ENCODE measurements at places on chromosomes 1 and 21. TPM values are rescaled to one million over a fixed set of nuclear protein-coding genes. Genes with fewer than 3 reads are reported as not detected.

C8B gene
- total RNA-seq = not detected

- DNase-seq = no peak
Measured at GRCh38 chr1:222813866-222814535, 838 bp upstream of the DISP1 start.

GRCh38 chr21:31886915-31887314 is 14.1 kb downstream of the HUNK start:
- DNase-seq = peak; percentile 73

TAS1R3 gene
- total RNA-seq = 0.19 TPM

DNA sequence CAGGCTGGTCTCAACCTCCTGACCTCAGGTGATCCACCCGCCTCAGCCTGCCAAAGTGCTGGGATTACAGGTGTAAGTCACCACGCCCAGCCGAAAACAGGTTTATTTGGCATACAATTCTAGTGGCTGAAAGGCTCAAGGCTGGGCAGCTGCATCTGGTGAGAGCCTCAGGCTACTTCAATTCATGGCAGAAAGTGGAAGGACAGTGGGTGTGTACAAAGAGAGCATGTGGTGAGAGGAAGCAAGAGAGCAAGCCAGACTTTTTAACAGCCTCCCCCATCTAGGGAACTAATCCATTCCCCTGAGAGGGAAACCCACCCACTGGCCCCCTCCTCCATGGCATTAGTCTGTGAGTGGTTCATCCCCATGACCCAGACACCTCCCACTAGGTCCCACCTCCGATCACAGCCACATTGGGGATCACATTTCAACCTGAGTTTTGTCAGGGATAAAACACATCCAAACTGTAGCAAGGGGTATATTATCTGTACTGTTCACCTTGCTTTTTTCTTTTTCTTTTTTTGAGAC is 9.5 kb downstream of the BMP8A start:
- DNase-seq = no peak

CRYBG2 gene
- 0.06 TPM for total RNA-seq

DNA sequence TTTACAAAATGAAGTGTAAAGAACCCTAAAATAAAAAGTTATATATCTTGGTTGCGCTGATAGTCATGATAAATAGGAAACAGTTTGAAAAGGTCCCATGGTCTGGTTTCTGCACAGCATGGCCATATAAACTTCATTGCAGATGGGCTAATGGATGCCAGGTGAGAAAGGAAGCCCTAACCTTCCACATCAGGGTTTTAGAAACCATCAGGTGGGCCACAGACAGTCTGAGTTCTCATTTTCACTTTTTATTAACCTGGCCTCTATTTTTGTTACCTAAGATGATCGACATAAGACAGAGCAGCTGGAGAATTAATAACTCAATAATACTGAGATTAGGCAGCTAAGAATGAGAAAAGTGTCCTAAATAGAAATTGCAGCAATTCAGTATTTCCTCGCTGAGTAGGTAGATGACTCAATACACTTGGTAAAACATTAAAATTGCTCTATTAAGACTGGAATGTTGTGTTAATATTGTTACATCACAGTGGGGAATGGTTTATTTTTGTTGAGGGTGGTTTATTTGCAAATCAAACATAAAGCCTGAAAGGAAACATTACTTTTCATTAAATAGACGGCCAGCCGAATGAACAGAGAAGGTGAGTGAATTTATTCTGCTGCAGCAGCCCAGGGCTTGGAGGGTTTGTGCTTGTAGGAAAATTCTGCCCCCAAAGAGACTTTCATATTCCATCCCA is 21.1 kb downstream of the C1orf21 start:
- no peak for DNase-seq

- no peak for DNase-seq
Measured at GRCh38 chr1:21546122-21546825, 37.1 kb downstream of the ALPL start.

GRCh38 chr1:5381491-5381890 is 610.7 kb downstream of the NPHP4 start:
- DNase-seq = no peak

- no peak for DNase-seq
Measured at GRCh38 chr1:27383039-27383605, at the start of gene CD164L2. Gene CD164L2, minus strand, starts transcription at chr1:27383333. Its CDS starts 94 bp downstream, at chr1:27383239.

RLF gene
- 13.1 TPM for total RNA-seq

DNA sequence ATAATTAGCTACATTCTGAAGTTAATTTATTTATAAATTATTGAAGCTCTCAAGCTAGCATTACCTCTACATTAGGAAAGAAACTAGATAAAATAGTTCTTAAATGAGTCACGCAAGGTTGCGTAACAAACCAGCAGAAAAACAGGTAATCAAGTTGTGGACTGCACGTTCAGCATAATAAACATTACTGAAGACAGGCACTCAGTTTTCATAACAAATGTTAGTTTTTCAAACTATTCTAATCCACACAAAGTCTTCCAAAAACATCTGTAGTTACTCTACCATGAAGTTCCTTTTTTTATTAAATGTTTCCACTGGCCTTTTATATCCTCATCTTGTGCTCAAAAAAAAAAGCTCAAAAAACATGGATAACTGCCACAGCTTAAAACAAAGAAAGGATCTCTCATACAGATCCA is 1.3 kb downstream of the TOR1AIP2 start:
- DNase-seq = no peak

GRCh38 chr1:228304766-228305395 is 97.0 kb downstream of the OBSCN start:
- no peak for DNase-seq

GRCh38 chr1:198253668-198254067 is 96.9 kb downstream of the NEK7 start:
- no peak for DNase-seq

DNA sequence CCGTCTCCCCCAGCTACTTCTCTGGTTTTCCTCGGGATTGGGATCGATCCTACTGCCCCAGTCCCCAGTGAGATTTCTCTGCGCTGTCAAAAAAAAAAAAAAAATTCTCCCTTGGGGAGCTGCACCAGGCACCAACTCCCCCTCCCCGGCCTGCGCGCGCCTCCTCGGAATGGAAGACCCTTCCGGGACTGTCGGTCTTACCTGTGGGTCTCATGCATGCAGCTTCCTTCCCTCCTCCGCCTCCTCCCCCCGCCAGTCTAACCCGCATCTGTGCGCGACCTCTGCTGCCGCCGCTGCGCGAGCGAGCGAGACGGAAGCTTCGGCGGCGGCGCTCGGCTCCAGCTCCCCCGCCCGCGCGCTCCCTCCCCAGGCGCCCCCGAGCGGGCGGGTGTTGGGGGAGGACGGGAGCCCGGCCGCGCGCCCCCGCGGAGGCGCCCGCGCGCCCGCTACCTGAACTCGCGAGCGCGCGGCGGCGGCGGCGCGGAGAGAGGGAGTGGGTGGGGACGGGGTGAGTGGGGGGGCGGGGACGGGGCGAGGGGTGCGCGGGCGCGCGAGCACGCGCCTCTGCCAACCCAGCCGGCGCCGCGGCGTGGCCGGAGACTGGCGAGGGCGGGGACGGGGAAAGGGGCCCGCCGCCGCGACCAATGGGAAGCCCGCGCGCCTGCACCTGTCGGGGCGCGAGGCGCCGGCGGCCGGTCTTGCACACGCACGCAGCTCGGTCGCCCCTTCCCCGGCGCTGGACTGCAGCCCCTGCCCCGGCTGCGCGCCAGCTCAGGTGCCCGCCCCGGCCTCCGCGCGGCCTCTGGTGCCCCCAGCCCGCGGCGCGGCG is at the start of gene SUSD4:
TSS of gene SUSD4 (minus strand) at position 321 of the 829 bp plus-strand sequence. CDS start 751 bp downstream, outside the sequence.
- DNase-seq = no peak

Measured in mesenteric fat pad (tissue), 1 donor.